ENCODE measurements at places on chromosomes 2 and 18.

DNA sequence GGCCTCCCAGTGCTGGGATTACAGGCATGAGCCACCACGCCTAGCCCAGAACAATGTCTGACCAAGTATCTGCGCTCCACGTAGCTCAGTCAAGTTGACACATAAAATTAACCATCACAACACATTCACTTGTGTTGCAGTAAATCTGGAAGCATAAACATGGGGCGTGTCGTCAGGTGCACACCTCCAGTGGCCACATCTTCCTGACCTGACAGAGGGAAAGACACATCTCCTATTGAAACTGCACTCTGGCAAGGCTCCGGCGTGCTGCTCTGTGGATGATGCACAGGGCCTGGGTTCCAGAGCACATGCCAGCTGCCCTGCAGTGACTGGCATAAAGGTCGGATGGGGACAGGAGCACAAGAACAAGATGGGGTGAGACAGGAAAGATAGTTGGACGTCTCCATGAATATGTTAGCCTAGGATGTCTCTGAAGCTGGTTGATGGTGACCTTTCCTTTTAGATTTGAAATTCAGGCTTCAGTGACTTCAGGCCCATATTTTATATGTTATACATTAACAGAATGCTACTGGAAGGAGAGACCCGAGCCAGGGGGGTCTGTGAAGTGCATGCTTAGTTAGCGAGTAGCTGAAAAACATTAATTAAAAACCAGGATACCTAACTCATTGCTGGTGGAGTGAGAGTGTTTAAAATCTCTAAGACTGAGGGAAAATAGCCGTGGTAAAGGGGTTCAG lies 10.9 kb downstream of the IMPA2 start:
- no peak for DNase-seq

GRCh38 chr2:1773883-1774282 lies 29.6 kb upstream of the PXDN start:
- DNase-seq = no peak

DNA sequence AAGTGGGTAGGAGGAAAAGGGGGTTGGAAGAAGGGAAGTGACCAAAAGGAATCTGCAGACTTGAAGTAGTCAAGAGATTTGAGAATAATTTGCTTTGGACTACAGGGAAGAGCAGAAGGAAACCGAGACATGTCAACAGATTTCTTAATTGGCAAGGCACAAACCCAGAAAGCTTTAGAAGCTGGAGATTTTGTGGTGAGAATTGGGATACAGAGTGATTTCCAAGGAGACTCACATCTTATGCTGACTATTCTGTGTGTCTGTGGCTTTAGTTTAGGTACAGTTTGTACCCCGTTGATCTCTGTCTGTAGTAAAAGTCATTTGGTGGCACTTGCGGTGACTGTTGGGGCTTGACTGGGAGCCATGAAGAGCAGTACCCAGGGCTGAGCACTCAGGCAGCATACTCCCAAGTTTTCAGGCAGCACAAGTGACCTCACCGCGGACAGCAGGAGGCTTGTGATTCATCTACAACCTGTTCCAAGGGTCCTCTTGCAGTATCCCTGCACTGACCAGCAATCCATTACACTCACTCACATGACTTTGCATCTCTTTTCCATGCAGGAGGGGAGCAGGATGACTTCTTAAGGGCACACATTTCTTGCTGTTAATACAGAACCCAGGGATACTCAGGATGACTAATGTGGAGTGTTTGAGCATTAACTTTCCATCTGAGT lies 97.1 kb upstream of the TNP1 start:
- no peak for DNase-seq

GRCh38 chr2:120846406-120847095 lies 110.9 kb downstream of the GLI2 start:
- DNase-seq = no peak

DNA sequence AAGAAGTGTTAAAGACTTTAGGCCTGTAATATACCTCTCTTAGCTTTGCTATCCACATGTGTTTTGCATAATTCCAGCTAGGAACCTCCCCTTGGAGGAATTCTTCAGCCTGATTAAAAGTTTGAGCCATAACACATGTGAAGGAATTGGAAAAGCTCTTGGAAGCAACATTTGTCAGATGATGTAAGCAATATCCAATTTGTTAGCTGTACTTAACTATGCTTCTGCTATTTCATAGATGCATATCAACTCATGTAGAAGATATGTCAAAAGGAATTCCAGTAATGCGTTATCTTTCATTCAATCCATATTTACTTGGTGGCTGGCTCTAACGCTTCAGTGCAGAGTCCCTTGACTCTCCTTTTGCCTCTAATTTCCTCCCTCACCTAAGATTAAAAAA lies 46.2 kb downstream of the PKP4 start:
- DNase-seq = no peak
